ENCODE measurements at places on chromosomes 4 and X. TPM values are rescaled to one million over a fixed set of nuclear protein-coding genes. Genes with fewer than 3 reads are reported as not detected.

HSFX4 gene
- total RNA-seq = not detected

ARL9 gene
- not detected for total RNA-seq

EXOC1L gene
- total RNA-seq = not detected

SPOCK3 gene
- not detected for total RNA-seq

FAM236D gene
- not detected for total RNA-seq

RBM46 gene
- total RNA-seq = not detected

STARD8 gene
- 8.3 TPM for total RNA-seq

HTN1 gene
- not detected for total RNA-seq

DNASE1L1 gene
- 74.4 TPM for total RNA-seq

OPRPN gene
- total RNA-seq = not detected

CORIN gene
- 180 TPM for total RNA-seq

FAM236B gene
- total RNA-seq = not detected

HSD17B13 gene
- total RNA-seq = not detected

FAM236C gene
- total RNA-seq = not detected

EREG gene
- total RNA-seq = 0.31 TPM

CLDN22 gene
- not detected for total RNA-seq

XG gene
- 0.51 TPM for total RNA-seq

ZIC3 gene
- not detected for total RNA-seq

MAGEE2 gene
- total RNA-seq = not detected

SHROOM4 gene
- total RNA-seq = 13.6 TPM

NALF2 gene
- 35.5 TPM for total RNA-seq

GSX2 gene
- not detected for total RNA-seq

TASL gene
- not detected for total RNA-seq

CRMP1 gene
- total RNA-seq = 0.37 TPM

RBM47 gene
- 4.4 TPM for total RNA-seq

LAMP2 gene
- 77.2 TPM for total RNA-seq

ENOX2 gene
- 22.6 TPM for total RNA-seq

SLITRK2 gene
- 0.71 TPM for total RNA-seq

RAB33A gene
- 13.4 TPM for total RNA-seq

ZNF157 gene
- 0.19 TPM for total RNA-seq

SERPINA7 gene
- not detected for total RNA-seq

FRMD7 gene
- total RNA-seq = not detected
